EL (cell line): ENCODE measurements at places on chromosomes 16 and 17.

DNA sequence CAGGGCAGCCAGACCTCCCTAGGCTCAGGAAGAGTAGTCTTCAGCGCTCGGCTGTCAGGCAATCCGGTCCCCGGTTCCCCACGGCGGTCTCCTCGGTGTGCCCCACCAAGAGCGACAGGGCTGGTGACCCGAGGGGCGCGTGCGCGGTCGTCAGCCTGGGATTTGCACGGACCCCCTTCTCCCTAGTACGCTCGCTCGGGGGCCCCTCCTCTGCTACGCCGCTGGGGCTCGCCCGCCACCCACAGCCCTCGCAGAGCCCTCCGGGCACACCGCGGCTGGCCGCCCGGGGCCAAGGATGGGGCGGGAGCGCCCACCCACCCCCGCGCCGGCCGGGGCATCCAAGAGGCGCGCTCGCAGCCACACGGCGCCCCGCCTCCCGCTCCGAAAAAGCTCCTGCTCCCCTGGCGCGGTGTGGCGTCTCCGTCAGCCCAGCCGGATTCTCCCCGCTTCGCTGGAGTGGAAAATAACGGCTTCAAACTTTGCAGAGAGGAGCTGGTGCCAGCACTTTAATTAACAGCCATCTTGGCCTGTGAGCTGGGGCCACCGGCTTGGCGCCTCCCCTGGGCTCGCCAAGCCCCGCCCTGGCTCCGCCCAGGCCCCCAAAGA, 2.1 kb upstream of the C1QL1 start:
- DNase-seq = peak; percentile 44

DNA sequence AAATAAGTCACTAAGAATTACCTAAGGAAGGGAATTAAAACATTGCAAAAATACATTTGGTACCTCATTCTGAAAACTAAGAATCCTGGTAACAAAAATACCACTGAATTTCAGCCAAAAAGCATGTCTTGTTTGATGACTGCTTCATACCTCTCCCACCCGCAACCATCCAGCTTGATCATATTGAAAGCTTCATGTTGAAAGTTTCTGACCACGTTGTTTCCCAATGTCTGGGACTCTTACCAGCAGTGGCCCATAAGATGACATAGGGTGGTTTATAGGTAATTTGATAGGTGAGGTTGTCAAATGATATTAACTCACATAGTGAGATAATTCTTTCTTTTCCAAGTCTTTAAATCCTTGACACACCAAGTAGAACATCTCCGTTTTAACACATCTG, 139.3 kb downstream of the CDH11 start:
- no peak for DNase-seq

- DNase-seq = no peak
Measured at GRCh38 chr16:75120253-75120652, 3.7 kb upstream of the LDHD start.

DNA sequence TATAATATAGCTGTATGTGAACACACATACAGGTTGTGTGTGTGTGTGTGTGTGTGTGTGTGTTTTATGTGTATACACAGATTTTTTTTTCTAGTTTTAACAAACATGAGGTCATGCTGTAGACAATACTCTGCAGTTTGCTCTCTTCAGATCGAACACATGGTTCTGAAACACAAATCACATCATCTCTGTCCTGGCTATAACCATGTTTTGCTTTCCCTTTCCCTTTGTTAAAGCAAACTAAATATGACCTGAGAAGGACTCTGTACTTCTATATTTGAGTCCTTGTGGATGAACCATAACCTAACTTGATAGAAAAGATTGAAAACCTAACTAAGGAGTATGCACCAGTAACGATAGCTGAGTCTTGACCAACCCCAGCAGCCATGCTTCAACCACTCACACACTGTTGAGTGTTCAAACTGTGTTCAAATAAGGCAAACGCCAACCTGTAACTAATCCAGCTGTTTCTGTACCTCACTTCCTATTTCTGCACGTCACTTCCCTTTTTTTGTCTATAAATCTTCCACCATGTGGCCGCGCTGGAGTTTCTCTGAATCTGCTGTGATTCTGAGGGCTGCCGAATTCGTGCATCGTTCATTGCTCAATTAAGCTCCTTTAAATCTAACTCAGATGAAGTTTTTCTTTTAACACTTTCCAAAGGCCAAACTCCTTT, 303.8 kb downstream of the HS3ST3B1 start:
- DNase-seq = no peak

DNA sequence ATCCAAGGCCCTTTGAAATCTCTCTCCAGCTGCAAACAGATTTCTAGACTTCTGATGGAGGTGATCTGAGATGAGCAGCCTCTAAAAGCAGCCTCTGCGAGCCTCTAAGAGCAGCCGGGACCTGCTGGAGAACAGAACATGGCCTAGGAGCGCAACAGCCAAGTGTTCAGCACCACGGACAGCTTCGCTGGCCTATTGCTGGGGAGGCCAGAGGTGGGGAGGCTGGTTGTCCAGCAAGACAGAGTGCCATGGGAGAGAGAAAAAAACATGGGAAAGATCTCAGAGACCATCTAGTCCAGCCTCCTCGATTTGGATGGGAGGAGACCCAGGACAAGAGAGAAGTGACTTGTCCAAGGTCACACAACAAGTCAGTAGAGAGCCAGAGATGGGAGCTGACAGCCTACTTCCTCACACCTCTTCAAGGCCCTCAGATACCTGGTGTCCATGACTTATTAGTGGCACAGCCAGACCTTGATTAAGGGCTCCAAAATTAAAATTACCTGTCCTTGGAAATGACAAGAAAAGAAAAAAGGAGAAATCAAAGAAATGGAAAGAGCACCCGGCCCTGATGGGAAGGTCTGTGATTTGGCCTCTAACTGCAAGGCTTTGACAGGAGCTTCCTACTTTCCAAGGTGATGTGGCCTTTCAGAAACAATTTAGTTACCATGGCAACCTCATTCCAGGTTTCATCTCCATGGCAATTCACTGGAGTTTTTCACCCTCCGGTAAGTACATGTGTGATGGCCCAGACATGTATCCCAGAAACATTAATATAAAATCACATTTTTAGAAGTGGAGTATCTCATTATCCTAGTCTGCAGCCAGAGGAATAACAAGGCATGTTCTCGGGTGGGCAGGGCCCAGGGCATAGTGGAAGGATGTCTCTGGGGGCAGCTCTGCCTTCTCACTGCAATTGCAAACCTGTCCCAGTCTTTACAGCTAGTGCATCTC, 14.5 kb downstream of the RPRML start:
- DNase-seq = no peak

DNA sequence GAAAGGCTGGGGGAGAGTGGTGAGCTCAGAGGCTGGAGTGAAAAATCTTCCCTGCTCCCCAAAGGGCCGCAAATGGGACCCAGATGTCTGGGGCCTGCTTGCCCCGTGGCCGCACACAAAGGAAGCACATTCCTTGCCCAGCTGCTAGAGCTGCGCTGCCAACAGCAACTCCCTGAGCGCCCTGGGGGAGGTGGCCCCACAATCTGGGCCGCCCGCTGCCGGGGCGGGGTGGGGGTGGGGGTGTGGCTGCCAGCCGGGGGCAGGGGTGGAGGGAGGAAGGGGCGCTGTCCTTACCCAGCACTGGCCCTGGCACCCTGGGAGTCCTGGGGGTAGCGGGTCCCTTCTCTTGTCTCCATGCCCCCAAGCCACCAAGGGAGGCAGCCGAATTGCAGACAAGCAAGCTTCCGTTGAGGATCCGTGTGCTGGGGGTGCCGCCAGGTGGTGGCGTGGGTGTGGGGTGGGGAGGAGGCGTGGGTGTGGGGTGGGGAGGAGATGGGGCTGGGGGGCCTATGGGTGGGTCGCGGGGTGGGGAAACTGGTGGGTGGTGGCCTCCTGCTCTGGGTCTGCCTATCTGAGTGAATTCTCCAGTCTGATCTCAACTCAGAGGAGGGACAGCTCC, 48.4 kb upstream of the PABPN1L start:
- peak; percentile 76 for DNase-seq

GRCh38 chr17:32671896-32672295, 185.1 kb downstream of the CDK5R1 start:
- DNase-seq = peak; percentile 16

DNA sequence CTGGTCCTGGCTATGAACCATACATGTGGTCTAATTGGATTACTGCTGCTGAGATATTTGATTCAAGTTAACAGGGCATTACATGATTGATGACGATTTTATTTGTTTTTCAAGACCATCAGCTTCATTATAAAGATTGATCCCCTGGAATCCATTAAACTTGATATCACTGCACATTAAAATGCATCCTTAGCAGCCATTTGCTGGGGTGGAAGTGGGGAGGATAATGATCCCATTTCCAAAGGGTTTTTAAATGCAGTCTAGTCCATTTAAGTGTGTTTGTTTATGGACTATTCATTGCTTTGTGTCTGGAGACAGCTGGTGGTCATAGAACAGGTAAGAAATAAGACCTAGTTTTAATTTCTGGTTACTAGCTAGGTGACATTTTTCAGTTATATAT, 40.9 kb downstream of the ADAMTS18 start:
- DNase-seq = no peak

- no peak for DNase-seq
Measured at GRCh38 chr17:75048249-75048878, 1.3 kb downstream of the KCTD2 start.

DNA sequence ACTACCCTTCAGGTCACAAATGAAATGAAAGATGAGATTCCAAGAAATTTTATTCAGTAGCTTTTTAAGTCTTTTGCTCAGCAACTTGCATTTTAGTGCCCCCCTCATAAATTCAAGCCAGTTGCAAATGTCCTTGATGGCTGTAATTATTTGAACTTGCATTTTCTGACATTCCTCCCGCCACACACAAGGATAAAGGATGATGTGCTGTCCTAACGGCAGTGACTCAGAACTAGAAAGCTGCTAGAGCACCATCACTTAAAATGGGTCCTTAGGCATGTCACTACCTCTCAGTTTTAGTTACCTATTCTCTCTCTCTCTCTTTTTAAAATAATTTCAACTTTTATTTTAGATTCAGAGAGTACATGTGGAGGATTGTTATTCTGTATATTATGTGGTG, 306.7 kb downstream of the CNTNAP4 start:
- DNase-seq = no peak

DNA sequence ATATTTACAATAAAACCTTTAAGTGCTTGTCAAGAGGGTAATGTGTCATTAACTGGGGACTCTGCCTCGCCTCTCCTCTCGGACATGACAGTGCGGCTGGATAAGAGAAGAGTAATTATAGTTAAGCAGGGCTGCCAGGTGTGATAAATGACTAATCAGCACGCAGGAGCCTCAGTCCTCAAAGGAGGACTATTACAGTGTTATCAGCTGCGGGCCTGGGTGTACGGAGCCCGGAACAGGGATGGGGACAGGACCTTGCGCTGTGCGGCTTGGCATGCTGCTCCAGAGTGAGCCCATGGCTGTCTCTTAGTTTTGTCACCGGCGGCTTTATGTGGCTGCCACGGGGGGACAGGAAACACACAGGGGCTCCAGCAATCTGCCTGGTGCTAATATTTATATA, 607.2 kb downstream of the MAF start:
- no peak for DNase-seq

DNA sequence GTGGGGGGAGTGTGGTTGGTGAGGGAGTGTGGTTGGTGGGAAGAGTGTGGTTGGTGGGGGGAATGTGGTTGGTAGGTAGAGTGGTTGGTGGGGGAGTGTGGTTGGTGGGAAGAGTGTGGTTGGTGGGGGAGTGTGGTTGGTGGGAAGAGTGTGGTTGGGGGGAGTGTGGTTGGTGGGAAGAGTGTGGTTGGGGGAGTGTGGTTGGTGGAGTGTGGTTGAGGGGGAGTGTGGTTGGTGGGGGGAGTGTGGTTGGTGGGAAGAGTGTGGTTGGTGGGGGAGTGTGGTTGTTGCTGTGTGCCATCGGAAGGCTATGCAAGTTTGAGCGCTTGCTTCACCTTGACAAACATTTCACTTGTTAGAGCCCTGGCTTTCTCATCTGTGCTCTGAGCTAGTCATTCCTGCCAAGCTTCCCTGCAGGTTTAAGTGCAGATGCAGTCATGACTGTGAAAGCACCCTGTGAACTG, 20.1 kb downstream of the MINK1 start:
- DNase-seq = no peak

DNA sequence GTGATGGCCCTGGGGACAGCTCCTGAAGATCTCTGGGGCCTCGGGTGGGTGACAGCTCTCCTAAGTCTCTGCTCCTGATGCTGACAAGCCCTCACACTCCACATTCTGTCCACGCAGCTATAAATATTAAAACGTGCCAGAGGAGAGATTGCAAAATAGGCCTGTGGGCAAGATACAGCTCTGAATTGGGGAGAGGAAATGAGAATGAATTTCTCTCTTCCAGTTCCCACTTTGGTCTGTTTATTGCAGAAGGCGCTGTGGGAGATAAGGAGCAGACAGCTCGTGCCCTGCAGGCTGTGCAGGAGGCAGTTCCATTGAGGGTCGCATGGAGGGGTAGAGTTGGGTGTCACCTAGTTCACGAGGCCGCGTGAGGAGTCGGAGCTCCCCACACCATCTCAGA, 87.5 kb upstream of the SDK2 start:
- no peak for DNase-seq

DNA sequence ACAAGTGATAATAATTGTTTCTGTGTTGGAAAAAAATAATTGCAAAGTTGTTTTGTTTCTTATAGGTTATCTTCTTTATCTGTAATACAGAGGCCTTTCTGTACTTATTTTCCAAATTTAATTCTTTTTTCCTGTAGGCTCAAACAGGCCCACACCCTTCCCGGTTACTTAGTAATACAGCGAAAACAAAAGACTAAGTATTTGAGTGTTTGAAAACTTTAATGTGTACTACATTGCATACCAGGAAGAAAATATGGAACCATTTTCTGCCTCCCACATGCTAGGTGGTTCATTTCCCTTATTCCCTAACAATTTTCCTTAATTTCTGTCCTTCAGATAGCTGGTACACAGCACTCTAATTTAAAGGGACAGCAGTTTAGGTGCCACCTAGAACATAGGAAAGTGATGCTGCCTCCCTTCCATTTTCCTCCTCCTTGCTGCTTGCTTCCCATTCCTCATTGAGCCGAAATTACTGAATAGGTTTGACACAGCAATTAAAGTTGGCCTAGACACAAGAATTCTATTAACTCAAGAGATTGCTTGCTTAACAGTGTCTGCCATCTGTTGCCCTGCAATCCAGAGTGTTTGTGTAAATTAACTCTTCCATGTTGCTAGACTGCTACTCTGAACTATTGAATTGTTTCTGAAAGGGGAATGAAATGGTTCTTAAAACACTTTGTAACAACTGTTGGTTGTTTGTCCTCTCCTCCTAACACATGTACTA, 24.2 kb downstream of the CYB5B start:
- peak; percentile 38 for DNase-seq
